ENCODE measurements at places on chromosomes 12 and 14.
A peak's percentile ranks its signal among the peaks of the same experiment; 100 is the strongest.

- no peak for DNase-seq
These were observed 109.5 kb downstream of the NT5DC3 start for GRCh38 chr12:103731539-103731938.

DNA sequence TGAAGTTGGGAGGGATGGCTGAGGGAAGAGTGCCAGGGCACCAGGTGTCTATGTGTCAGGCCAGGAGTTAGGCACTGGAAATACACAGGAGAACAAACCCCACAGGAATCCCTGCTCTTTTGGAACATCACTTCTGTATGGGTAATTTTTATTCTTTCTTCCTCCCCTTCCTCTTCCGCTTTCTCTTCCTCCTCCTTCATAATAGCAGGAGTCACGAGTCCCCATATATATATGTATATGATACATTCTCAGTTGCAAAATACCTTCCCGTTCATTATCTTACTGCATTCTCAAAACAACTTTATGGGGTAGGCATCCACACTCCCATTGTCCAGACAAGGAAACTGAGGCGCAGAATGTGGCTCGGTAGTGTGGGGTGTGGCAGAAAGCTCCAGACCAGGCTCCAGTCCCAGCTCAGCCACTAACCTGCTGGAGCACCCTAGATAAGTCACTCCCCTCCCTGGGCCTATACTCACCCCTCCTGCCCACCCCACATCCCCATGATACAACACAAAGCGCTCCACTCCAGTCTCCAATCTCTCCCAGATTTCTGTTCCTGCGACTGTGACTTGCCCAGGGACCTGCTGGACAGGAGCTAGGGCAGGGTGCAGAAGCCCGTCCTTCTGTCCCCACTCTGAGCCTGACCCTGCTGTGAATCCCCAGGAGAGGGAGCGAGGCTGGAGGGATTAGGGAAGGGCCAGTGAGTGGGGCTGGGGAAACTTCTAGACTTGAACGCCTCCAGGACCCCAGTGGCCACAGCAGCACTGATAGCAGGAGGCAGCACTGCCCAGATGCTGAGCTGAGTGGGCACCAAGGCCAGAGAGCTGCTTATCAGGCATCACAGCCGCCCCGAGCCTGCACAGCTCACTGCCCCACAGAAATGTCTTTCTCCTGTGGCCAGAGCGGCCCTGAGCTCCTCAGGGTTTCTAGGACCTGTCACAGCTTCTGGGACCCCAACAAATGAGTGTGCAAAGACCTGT, 1.4 kb upstream of the AQP2 start:
- no peak for DNase-seq

DNA sequence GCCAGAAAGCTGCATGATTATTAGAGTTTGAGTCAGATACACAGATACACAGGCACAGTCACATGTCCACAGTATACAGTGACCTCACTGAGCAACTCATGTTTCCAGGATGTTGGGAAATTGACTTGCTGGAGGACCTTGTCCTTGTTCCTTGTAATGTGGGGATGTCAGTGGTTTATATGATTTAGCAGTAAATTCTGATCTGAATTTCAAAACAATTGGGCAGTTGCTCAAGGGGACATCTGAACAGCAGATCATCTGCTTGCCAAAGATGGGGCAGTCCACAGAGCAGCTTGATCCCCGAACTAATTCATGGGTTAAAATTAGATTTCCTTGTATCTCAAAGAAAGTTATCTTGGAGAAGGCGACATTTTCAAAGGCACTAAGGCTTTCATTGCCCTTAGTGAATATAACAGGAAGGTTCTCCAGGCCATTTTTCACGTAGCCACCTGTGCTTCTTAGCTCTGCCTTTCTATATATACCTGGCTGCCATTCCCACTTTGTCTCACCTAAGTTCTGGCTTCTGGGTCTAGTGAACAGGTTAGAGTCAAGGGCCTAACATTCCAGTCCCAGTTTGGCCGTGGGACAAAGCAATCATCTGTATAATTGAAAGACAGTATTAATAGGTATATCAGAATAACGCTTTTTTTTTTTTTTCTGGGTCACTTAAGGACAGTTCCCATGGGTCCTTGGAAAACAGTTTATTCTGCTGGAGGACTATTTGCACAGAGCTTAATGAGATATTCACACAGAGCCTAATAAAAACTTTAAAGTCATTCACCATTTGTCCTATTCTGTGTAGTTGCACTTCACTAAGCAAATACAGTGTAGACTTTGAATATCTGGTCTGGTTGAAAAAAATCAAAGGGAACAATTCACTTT, 64.9 kb upstream of the STRN3 start:
- DNase-seq, result peak; percentile 82

- peak; percentile 18 for DNase-seq
These were observed 3.1 kb downstream of the LRFN5 start for GRCh38 chr14:41609704-41610183.

Data from astrocyte (in vitro differentiated cells and primary cell).